Stimulated activated CD8-positive, alpha-beta memory T cell treated with anti-CD3 and anti-CD28 coated beads, Interleukin-4, amount 100 ng/mL, for 24 hours (primary cell): ENCODE measurements at places on chromosomes 7 and 10.

DNA sequence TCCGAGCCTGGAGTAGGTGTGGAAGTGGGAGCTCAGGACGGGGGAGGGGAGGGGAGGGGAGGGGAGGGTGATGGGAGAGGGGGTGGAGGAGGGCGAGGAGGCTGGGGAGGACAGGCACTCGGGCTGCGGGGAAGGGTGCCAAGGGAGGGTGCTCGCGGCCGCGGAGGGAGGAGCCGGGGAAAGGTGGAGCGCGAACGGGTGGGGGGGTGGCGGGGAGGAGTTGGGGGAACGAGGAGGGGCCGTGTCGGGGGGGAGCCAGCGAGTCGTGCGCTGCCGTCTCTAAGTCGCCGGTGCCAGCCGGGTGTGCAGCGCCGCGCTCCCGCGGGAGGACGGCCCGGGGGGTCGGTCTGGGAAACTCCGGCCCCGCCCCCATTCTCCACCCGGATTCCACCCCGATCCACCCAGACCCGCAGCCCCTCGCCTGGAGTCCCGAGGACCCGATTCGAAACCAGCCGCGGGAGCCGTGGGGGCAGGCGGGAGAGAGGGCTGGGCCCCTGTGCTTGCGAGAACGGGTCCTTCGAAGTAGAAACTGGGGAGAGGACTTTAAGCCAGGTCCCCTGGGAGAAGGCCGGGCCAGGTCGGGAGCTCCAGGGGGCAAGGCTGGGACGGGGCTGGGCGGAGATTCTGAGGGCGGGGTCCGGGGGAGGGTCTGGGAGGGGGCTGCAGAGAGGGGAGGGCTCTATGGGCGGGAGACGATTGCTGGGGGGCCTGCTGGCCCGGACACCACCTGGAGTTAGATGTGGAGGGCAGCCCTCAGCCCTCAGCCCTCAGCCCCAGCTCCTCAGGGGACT, at the start of gene ZNF467:
Gene ZNF467 (minus strand): TSS at position 143 of the 791 bp plus-strand sequence. CDS start 2,556 bp downstream, outside the sequence.
- no peak for DNase-seq

DNA sequence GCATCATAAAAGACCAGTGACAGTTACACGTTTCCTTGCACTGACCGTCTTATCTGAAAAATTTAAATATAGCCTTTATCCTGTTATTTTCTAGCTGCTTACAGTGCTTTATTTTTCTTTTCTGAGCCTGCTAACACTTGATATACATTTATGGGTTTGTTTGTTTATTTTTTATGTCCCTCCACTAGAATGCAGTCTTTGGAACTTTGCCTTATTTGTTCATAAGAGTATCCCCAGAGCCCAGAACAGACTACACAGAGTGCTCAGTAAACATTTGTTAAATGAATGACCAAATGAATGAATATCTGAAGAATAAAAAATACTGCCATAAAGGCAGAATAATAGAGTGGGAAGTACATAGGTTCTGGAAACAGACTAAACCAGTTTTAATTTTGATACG, 202.3 kb upstream of the LRRN3 start:
- no peak for DNase-seq

DNA sequence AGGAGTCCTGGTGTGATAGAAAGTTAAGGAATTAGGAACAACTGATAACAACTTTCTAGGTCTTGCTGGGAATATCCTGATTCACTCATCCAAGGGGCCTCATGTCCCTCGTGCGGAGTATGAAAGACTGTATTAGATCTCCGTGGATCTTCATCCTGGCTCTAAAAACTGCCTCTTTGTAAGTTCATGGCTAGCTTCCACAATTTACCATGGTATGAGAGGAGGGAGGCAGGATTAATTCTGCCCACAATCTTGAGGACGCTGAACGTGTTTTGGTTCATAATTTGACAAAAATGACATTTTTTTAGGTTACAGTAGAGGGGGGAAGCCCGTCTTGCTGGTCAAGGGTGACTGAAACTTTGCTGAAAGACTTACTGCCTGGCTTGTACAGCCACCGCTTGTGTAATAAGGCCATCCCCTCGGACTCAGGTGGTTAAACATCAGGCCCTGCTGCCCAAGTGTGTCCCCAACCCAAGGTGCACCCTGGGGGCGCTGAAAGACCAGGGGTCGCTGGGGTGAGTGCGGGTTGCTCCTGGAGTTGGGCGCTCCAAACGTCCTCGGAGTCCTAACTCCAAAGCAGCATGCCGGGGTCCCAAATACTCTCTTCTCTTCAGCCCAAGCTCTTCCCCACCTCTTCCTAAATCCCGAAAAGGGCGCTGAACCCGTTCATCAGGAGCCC, 733 bp downstream of the HIBADH start:
- DNase-seq: no peak

DNA sequence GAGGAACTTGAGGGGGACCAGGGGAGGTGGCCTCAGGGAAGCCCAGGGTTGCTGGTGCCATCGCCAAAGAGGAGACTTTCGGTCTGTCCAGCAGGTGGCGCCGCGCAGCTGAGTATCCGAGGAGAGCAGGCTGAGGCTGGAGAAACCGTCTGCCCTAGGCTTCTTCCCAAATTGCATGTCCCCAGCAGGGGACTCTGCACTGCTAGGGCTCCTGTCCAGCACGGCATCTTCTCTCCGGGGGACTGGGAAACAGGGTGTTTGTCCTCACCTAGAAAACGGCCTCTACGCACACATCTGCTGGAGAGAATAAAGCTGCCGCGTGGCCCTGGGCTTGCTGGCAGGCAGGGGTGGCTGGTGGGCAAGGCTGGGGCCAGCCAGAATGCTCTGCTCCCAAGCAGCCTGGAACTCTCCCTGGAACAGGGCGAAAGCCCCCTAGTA, 161.9 kb downstream of the SH2D4B start:
- DNase-seq: peak; percentile 65

DNA sequence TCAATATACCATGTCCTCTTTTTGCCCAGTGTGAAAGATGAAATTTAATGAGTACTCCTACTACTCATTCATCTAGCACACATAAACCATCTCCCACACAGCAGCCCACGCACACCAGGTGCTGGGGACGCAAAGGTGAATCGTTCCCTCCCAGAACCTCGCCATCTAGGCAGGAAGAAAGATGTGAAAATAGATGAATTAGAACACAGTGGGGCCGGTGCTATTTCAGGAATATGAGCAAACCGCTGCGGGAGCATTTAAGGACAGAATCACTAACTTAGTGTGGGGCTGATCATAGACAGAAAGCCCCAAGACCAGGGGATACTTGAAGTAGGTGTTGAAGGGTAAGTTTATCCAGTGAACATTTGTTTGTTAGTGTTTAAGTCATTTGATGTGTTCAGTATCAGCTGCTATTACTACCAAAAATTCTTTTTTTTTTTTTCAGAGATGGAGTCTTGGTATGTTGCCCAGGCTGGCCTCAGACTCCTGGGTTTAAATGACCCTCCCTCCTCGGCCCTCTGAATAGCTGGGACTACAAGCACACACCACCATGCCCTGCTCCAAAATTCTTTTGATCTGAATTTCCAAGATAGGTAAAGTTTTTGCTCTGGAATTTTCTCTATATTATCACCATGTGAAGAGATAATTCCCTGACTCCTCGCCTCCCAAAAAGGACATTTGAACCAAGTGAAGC, 48.8 kb downstream of the CPXM2 start:
- DNase-seq: no peak

DNA sequence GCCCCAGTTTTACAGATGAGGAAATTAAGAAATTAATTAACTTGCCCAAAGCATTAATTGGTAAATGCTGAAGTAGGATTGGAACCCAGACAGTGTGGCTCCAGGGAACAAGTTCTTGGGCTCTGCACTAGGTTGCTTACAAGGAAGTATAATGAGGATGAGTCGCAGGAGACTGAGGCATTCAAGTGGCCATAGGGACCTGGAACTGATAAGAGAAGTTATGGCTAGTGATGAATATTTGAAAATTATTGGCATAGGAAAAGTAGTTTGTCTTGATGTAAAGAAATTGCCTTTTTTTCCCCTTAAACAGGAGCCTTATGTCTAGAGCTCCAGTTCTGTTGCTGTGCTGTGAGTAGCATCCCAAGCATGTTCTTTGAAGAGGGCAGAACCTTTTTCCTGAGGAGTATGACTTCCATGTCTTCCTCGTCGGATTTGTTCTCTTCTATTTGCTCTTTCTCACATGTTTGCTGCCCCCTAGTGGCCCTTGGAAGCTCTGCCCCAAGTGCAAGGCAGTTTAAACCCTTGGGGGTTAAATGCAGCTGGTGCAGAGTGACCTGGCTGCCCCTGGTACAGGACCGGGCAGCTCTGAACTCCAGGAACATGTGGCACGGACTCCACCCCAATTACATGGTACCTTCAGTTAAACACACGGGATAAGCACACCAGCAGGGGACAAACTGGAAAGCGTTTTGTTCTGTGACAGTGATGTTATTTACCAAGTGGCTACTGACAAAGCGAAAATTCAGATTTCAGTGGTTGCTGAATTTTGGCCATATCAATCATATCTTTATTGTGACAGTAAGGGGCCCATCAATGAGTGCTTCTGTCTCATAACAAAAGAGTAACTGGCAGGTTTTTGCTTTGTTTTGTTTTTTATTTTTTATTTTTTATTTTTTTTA, 148.8 kb downstream of the HECW1 start:
- peak; percentile 40 for DNase-seq

DNA sequence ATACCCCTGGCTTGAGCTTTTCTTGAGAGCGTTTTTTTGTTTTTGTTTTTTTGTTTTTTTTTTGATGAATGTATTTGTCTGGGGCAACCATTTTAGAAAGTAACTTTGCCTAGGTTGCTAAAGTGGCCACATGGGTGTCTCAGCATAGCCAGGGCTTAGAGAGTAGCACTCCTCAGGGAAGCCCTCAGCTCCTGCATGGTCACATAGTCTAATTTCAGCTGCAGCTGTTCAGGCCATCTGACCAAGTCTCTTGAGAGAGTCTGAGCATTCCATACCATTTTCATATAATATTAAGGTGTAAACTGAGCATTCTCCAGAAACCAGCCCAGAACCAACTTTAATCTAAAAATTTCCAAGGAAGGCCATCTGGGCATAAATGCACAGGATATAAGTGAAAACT, 186.4 kb downstream of the NPSR1 start:
- no peak for DNase-seq

DNA sequence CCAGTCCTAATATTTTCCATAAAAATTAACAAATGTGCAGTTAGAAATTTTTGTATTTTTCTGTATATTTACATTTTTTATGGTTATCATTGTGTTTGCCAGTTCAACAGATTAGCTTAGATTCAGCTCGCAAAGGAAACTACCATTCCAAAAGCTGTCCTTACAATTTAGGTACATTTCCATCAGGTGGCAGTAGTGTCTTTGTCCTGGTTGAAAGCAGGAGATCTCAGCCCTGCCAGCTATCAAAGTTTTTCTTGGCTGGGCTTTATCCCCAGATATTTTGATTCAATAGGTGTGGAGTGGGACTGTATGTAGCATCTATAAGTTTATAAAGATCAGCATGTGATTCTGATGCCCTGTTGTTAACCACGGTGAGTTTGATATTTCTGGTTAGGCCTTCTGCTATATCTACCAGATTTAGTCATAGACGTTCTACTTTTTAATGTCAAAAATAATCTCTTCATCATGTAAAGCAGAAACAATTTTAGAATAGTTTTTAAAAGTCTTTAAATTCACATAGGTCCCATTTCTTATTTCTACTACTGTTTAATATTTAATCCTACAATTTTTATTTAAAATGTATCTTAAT, 15.5 kb upstream of the ICA1 start:
- DNase-seq: no peak

GRCh38 chr7:151637781-151638261, 118.1 kb upstream of the RHEB start:
- DNase-seq: no peak

DNA sequence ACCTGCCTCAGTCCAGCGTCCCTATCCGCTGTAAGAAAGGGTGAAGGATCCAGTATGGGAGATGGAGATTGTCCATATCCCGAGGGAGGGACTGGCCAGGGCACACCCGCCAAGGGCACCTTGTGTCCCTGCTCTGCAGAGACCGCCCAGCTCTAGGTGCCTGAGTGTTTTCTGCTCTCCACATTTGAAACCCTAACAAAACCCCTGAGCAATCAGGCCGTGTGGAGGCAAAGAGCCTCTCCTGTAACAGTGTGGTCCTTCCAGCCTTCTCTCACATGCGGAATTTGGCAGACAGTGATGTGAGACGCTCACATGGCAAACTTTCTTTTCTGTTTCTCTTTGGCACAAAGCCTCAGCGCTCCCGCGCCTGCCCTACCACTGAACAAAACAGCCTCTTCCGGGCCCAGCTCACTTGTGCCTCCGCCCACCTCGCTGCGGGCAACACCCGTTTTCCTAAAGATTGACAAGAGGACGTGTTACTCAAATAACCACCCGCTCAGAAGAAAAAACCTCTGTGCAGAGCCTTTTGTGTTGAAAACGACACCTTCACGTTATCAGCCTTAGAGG, 514.8 kb downstream of the DNAJB6 start:
- peak; percentile 64 for DNase-seq

DNA sequence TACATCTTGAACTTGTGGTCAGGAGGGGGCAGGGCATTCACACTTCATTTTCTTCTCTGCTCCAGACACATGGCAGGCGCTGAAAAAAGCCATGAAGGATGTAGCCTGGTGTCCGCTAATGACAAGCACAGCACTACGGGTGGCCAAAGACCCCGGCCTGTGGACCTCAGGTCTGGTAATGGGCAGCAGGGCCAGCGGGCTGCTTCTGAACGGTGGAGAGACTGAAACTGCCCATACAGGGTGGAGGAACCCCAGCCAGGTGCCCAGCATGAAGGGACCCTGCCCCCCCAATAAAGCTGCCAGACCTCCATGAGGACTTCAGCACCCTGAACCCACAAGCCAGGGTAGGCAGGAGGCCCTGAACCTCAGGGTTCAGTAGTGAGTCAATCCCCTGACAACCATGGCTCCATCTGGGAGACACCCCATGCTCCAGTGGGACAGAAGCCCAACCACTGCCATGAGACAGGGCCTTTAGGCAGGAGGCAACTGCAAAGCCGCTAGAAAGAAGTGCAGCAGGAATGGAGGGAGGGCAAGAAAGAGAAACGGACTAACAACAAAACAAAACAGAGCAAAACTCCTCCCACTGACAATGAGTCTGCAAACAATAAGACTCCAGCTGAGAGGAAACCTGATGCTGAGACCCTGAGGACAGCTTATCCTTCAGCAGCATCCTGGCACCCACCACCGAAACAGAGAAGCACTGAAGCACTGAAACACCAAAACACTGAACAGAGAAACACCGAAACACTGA, 140.2 kb upstream of the PPP2R2D start:
- no peak for DNase-seq

DNA sequence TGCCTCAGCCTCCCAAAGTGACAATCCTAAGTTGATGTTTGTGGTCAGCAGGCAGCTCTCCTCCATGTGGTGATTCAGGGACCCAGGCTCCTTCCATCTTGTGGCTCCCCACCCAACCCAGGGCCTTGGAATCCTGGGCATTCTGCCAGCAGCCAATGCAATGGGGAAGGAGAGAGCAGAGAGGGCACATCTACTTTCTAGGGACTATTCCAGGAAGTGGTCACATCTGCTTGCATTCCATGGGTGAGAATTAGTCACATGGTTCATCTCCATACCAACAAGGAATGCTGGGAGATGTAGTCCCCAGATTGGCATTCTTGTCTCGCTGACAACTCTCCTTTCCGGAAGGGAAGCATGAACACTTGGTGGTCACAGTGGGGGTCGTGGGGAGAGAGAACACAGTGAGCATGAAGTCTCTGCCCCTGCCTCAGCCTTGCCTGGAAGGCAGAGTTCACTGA, 9.9 kb upstream of the SRRM3 start:
- DNase-seq: no peak

- no peak for DNase-seq
These were observed 299.8 kb downstream of the KLF6 start for GRCh38 chr10:3485057-3485686.
